ENCODE measurements at places on chromosomes 1 and 21. TPM values are rescaled to one million over a fixed set of nuclear protein-coding genes. Genes with fewer than 3 reads are reported as not detected.

Gene LIPI
- total RNA-seq: not detected

Gene TMOD4
- 3.2 TPM for total RNA-seq

Gene PCSK9
- not detected for total RNA-seq

Gene TTC22
- total RNA-seq: 10.2 TPM

Gene TMEM61
- not detected for total RNA-seq

Gene OLIG2
- total RNA-seq: not detected

Gene NPL
- 2.4 TPM for total RNA-seq

Gene ROR1
- total RNA-seq: not detected

Gene LCE2B
- not detected for total RNA-seq

Gene TMEM269
- 0.26 TPM for total RNA-seq

Gene C8B
- not detected for total RNA-seq

Gene CFAP141
- not detected for total RNA-seq

Gene LRRIQ3
- 0.70 TPM for total RNA-seq

All from activated naive CD4-positive, alpha-beta T cell treated with anti-CD3 and anti-CD28 coated beads, Interleukin-2, amount 10 ng/mL, durations not matched to agents 5 hours and 36 hours (primary cell).